ENCODE measurements at places on chromosomes 6 and 20.

- DNase-seq, result no peak
These were observed 55.6 kb downstream of the EZR start for GRCh38 chr6:158763434-158764182.

GRCh38 chr6:89313006-89313405, 2.1 kb downstream of the GABRR2 start:
- no peak for DNase-seq

DNA sequence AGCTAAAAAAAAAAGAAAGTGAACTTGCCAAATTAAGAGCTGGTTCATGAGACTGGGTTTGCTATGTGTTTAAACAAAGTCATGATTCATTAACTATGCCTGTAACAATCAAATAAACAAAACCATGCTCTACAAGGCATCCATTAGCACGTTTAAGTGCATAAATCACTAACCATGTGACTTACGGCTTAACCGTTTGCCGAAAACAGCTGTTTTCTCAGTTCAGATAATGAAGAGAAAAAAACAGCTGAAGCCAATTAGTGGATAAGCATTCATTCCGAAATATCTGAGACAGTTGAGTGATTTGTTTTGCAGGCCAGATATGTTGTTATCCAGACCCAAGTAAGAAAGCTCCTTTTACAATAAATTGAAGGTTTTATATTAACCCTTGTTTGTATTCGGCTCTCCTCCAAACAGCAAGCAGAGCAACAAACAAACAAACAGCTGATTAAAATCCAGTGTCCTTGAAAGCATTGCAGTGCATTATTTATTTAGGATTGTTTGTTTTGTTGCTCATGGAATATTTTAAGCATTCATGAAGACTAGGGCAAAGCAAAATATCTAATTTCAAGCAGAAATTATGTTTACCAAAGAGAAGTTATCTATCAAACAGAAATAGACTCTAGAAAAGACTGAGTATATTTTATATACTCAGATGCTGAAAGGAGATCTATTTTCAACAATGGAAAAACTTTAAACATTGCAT, 343.5 kb downstream of the RFPL4B start:
- no peak for DNase-seq

GRCh38 chr20:46977909-46978588, 83.4 kb downstream of the EYA2 start:
- DNase-seq, result no peak

- no peak for DNase-seq
These were observed 93.7 kb downstream of the ZFAND3 start for GRCh38 chr6:37913210-37913609.

GRCh38 chr6:148087659-148088058, 255.0 kb upstream of the SASH1 start:
- DNase-seq, result no peak

DNA sequence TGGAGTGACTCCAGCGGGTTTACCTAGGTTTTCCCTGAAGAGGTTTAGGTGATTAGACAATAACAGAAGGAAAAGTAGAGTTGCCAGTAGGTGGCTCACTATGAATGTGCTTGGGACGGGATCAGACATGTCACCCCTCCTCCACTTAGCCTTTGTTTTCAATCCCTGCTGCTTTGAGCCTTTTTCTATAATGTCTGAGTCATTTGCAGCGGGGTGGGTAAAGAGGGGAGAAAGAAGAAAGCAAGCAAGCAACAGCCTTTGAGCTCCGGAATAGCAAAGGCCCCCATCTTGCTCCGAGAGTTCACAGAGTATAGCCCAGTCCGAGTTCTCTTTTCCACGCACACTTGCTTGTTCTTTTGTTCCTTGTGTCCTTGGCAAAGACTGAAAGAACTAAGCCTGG, 129.1 kb downstream of the PACRG start:
- DNase-seq, result no peak

- DNase-seq, result no peak
These were observed 851.2 kb downstream of the DHX35 start for GRCh38 chr20:39813190-39813829.

- no peak for DNase-seq
These were observed 43.9 kb downstream of the SPATA2 start for GRCh38 chr20:49871391-49871948.

- DNase-seq, result no peak
These were observed 130.1 kb downstream of the BCAS1 start for GRCh38 chr20:53940360-53940702.

DNA sequence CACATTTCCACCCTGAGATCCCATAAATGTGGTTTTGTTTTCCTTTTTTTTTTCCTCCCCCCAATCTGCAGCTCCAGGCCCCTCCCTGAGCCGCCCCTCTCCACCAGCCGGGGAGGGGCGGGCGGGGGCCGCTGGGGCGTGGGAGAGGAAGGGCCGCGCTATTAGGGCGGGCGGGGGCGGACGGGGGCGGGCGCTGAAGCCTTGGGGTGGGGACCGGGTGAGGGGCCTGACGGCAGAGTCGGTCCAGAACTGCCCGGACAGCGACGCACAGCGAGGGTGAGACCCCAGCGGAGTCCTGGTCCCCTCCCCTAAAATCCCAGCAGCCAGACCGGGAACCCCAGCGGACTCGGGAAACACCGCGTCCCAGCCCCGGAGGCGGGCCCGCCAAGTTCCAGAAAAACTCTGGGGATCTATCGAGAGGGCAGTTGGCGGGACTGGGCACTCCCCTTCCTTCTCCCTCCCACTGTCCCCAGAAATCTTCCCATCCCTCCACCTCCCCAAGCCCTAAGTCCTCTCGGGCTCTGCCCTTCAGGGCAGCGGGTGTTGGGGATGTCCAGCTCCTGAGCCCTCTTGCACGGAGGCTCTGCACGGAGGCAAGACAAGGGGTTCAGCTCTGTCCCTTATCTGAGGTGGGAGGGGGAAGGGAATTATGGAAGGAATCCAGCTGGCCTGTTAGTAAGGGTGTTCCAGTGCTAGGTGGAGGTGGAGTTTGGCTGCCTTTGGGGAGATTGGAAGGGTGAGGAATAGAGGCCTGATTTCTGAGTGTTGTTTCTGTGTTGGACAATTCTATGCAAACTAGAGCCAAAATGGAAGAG, at the start of gene PRICKLE4:
Gene PRICKLE4, plus strand, starts transcription at position 232 of the 815 bp plus-strand sequence. CDS start 2,692 bp downstream, outside the sequence.
- DNase-seq, result no peak

DNA sequence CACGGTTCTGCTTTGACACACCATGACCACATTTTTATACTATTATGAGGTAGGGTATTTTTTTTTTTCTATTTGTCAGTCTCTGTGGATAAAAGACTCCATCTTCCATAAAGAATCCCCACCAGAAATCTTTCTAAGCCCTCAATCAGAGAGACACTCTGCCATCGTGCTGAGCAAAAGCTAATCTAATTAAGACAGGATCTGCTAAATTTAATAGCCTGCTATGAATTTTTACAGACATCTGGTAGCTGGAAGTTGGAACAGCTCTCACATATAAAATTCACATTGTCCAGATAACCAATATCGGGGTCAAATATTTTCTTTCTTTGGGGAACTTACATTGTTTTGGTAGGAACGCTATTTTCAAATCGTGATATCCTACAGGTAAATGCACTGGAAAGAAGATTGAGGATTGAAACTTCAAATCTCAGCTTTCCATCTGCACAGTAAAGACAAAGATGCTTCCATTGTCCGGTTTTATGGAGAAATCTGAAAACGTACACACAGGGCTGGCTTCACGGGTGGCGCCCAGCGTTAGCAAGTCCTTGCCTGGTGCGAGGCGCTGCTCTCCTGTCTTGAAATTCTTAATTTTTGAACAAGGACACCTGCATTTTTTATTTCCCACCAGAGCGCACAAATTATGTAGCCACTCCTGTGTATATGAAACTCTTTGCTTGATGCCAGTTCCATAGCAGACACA, 573.8 kb upstream of the NOX3 start:
- no peak for DNase-seq

DNA sequence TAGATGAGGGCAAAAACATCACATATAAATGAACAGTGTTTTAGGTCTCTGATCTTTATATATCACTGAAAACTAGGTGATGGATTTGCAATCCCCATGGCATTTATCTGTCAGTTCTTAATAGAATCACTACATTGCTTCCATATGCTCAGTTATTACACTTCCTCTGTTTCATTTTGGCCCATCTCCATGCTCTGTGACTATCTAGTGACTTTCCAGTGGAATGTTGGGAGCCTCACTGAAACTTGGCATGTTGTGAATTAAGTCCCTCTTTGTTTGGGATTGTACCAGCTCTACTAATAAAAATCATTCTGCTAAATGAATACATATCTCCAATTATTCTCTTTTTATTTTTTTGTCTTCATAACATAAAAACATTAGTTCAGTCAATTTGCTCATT, 226.1 kb upstream of the CEP162 start:
- no peak for DNase-seq

GRCh38 chr6:19472850-19473249, 364.3 kb upstream of the ID4 start:
- no peak for DNase-seq

- no peak for DNase-seq
These were observed 115.8 kb downstream of the MANEA start for GRCh38 chr6:95693108-95693507.

DNA sequence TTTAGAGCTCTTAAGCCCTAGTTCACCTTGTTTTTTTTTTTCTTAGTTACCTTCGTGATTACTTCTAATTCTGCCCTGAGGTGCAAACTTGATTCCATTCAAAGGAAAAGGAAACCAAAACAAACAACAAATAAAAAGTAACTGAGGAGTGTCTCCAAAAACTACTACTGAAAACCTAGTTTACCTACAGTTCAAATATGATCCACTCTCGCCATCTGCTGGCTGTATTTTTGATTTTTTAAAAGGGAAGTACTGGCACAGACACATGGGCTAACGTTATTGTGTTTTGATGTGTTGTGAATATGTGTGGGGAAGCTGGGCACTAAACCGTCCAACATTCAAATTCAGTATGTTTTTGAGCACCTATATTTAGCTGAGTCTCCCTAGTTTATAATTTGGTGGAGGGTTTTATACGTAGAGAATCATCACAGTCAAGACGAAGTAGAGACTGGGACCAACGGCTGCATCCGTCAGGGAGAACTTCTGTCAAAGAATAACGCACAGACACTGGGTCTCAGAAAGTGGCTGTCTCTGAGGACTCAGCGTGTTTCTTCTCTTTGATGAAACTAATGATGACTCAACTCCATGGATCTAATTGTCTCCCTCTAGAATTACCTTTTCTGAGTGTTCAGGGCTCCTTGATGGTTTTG, 373.5 kb upstream of the BTBD3 start:
- no peak for DNase-seq
